ENCODE measurements at places on chromosomes 13 and 19.

DNA sequence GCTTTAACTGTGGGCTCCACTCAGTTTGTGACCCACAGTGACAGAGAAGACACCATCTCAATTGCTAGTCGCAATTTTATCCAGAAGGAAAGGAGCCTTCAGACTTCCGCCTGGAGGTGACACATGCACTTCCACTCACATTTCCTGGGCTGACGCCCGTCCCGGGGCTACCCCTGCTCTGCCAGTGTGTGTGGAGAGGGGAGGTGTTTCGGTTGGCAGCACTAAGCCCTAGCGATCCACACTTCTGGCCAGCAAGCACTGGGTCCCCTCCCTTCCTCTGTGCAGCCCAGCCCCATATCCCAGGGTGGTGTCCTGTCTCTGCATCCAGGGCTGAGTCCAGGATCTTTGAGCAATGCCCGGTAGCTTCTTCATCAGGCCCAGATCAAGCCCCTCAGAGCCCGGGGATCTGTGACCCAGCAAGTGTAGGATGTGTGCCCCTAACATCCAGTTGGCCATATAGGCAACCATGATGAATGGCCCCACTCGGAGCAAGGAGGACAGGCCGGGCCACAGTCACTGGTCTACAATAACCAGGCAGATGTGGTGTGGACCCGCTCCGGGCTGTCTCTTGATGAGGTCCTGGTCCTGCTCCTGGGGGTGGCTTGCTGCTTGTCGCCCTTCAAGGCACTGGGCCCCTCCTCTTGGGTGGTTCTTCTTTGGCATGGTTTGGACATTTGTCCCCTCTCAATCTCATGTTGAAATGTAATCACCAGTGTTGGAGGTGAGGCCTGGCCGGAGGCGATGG, 141.9 kb upstream of the SPACA7 start:
- DNase-seq: no peak

DNA sequence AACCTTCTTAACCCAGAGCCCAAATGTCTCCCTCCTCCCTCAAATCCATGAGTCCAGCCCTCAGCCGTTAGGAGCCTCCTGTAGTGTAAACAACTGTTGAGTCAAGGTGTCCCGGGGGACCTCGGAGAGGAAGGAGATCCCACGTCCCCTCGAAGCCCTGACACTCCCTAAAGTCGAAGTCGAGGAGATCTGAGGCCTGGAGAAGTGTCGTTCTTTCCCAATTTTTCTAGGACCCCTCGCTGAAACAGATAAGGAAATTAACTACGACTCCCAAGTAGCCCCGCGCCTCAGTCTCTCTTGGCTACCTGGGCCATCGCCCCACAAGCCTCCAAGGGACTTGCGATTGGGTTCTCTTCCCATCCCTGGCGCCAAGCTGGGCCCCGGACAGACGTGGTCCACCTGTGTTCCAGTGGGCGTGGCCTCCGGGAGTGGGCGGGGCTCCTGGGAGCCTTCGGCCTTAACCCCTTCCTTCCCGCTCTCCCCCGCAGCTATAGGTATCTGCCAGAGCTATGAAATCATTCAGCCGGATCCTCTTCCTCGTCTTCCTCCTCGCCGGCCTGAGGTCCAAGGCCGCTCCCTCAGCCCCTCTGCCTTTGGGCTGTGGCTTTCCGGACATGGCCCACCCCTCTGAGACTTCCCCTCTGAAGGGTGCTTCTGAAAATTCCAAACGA, 869 bp downstream of the GFY start:
- peak; percentile 59 for DNase-seq

GRCh38 chr19:43667876-43668405, 2.0 kb downstream of the PLAUR start:
- no peak for DNase-seq

GRCh38 chr13:33276570-33276969, 9.0 kb downstream of the STARD13 start:
- DNase-seq: no peak

DNA sequence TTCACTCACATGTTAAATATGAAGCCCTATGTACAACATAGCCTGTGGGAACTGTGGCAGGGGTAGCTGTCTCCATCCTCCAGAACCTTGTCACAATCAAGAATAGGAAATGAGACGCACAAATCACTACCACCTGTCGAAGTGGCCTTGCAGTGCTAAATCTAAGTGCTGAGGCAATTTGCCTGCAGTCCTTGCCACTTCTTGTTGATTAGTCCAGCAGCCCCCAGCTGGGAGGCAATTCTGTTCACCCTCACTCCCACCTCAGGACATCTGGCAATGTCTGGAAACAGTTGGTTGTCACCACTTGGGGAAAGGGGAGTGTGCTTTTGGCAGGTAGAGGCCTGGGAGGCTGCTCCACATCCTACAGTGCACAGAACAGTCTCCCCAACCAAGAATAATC, 10.7 kb downstream of the RFX2 start:
- no peak for DNase-seq
